Stimulated activated CD8-positive, alpha-beta memory T cell treated with anti-CD3 and anti-CD28 coated beads, Interleukin-12 subunit alpha, Interleukin-12 subunit beta, amount 100 ng/mL, for 1 hour (primary cell): ENCODE measurements at places on chromosomes 11 and 22.

GRCh38 chr11:68643585-68643984, 40.8 kb upstream of the GAL start:
- no peak for DNase-seq

DNA sequence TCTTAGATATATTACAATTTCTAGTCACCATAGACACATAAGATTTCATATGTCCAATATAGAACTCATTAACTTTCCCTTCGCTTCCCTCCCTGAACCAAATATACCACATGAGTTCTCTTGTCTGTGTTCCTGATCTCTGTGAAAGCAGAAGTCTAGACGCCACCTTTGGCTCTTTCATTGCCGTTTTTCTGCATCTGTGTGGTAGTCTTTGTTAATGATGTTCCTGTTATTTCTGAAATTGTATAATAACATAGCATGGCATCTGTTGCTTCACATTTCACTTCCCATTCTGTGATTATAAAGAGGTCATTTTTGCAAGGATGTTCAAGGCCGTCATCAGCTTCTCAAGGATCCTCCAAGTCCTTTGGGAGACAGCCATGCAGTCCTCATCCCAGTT, 58.5 kb downstream of the NCAM1 start:
- no peak for DNase-seq

DNA sequence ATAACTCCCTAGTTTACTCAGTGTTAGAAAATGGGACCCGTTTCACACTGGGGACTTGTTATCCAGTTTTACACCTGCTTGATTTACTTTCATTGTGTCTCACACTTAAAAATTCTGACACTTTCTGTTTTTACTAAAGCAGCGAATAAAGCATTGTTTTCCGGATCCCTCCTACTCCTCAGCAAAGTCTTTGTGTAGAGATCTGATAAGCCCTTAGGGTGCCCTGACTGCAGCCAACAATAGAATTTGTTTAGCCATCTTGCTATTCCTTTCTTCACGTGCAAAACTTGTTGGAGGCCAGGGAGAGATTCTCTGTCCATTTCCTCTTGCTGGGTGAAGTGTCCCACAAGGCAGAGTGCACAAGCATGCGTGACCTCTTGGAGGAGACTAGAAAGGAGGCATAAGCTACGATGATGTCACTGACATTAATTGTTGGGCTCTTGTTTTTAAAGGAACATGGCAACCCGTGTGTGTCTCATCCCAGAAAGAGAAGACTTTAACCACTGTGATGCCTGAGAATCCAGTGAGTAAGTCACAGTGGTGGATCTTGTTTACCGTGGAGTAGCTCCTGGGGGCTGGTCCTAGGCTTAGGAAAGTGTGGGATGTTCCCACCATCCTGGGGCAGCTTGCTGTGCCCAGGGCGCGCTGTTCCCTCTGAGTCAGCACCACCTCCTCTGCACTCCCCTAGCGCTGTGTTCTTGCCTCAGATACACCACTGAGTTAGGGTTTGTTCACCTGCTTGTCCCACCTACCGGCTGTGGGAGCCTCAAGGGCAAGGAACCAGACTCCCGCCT, 27.7 kb downstream of the MICAL2 start:
- DNase-seq, result no peak

GRCh38 chr11:123076484-123076883, 14.5 kb upstream of the HSPA8 start:
- no peak for DNase-seq
